ENCODE measurements at places on chromosomes 11 and 22.

DNA sequence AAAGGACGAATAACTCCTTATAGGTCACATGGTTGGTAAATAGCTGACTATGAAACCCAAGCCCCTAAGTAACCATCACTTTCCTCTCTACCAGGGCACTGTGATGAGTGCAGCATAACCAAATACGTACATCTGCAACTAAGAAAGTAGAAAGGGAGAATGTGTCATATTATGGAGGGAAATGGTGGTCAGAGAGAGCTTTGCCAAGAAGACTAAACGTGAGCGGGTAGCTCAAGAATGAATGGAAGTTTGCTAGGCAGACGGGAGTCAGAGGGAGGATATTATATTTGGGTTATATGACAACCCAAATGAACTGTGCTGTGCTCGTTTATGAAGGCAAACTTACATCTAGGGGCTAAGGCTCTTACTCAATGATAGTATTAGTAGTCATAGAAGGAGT lies 537.3 kb downstream of the OPCML start:
- DNase-seq = no peak

GRCh38 chr11:45713573-45713972 lies 48.2 kb upstream of the CHST1 start:
- DNase-seq = no peak

DNA sequence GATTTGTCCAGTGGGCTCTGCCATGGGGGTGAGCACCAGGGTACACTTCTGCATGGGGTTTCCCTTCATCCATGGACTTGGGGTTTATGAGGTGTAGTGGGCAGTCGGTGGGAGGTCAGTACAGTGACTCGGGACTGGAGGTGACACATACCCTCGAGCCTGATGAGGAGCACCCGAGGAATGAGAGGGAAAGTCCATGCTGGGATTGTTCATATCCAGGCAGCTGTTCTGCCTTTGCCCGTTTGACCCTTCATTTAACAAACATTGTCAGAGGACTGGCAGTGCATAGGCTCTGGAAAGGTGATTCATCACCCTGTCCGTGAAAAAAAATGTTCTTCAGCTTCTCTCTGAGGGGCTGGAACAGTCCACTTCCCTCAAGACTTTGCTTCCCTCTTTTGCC lies 2.7 kb downstream of the NAV2 start:
- DNase-seq = no peak

- no peak for DNase-seq
Observed at GRCh38 chr22:42275970-42276369, 5.5 kb upstream of the TCF20 start.

DNA sequence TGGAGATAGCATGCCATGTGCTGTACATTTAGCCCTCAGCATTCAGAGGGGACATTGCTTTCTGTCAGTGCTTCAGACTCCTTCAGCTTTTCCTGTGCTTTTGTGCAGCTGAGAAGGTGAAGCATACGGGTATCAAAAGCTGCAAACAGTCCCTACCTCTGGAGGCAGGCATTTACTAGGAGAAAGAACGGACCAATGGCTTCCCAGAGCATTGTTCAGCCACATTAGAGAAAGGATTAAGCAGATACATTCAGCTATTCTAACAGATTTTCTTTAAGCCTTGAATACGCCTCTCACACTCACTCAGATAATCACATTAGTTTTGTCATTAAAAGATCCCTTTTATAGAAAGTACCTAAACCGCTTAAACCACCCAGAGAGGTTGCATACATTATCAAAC lies 80.7 kb upstream of the FAM181B start:
- no peak for DNase-seq

DNA sequence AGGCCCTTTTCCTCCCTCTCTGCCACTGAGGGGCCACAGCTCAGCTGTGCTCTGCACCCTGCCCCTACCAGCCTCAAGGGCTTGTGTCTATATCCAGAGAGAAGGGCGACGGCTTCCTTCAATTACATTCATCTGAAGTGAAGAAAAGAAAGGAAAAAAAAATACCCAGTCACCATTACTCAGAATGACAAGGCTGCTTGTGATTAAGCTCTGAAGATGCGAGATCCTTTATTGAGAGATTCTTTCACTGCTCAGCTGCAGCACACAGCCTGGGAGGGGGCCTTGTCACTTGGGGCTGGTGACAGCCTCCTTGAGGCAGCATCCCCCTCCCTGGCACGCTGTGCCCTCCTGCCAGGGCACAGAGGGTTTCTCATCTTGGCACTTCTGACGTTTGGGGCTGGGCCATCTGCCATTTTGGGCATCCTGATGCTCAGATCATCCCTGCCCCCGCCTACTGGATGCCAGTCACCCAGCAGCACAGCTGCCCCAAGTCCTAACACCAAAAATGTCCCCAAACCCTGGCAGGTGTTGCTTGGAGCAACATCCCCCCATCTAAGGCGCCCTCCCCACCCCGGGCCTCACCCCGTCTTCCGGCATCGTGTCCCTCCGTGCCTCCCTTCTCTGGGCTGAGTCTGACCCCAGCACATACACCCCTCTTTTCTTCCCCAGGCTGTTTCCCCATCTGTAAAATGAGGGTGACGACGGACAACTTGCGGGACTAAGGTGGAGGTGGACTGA lies 1394.7 kb downstream of the BRD1 start:
- no peak for DNase-seq

GRCh38 chr11:3853899-3854659 lies 1.4 kb upstream of the STIM1 start:
- peak; percentile 30 for DNase-seq

DNA sequence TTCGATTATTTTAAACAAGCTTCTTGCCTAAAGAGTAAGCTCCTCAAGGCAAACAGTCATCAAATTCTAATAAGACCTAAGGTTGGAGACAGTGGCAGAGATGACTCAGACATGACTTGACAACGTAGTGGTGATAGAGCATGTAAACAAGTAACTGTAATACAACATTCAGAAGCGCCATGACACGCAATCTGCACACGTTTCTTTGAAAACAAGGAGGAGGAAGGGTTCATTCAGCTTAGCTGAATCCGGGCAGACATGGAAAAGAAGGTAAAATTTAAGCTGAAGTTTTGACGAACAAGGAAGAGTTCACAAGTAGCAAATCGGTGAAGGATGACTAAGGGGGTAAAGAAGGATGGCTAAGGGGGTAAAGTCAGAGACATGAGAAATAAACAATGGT lies 152.4 kb upstream of the ZC3H12C start:
- no peak for DNase-seq

- DNase-seq = no peak
Observed at GRCh38 chr11:31957674-31958073, 133.2 kb upstream of the RCN1 start.

GRCh38 chr11:94871491-94872185 lies 101.7 kb downstream of the CWC15 start:
- DNase-seq = no peak

GRCh38 chr11:113540416-113541330 lies 65.5 kb upstream of the DRD2 start:
- DNase-seq = no peak

DNA sequence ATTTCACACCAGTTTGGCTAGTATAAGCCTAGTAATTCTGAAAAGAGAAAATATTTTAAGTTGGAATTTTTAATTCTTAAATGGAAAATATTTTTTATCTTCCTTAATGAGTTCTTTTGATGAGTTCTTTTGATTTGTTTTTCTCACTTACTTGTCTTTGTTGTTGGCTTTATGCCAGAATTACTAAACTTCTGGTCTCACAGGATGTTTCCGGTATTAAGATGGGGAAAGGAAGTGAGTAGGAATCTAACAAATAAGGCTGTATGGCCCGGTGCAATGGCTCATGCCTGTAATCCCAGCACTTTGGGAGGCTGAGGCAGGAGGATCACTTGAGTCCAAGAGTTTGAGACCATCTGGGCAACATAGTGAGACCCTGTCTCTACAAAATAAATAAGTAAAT lies 106.4 kb downstream of the ARHGAP42 start:
- DNase-seq = no peak

- DNase-seq = no peak
Observed at GRCh38 chr22:42639541-42640241, 710 bp downstream of the ATP5MGL start.

GRCh38 chr11:74397501-74398243 lies 561 bp downstream of the PGM2L1 start:
- no peak for DNase-seq

GRCh38 chr11:130782361-130783222 lies 133.7 kb downstream of the SNX19 start:
- no peak for DNase-seq

DNA sequence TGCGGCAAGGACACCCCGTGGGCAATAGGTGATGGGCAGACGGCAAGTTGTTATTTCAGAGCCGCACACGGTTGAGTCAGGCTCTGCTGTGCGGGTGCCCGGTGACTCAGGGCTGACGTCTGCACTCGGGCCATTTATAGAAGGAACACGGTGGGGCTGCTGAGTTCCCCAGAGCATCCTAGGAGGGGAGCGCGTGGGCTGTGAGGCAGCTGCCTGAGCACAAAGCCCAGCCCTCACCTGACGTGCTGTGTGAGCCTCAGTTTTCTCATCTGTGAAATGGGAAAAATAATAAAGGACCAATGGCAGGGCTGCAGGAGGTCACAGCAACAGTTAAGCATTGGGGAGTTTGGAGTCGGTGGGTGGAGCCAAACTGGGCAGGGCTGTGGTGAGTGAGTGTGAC lies 11.3 kb upstream of the RHOD start:
- DNase-seq = no peak

GRCh38 chr11:13012056-13012661 lies 3.0 kb downstream of the RASSF10 start:
- DNase-seq = no peak

Data from activated CD8-positive, alpha-beta memory T cell treated with anti-CD3 and anti-CD28 coated beads for 1 hour (primary cell).